EL (cell line): ENCODE measurements at places on chromosomes 12 and 14.

- no peak for DNase-seq
Observed at GRCh38 chr12:104668274-104668718, 211.5 kb downstream of the CHST11 start.

DNA sequence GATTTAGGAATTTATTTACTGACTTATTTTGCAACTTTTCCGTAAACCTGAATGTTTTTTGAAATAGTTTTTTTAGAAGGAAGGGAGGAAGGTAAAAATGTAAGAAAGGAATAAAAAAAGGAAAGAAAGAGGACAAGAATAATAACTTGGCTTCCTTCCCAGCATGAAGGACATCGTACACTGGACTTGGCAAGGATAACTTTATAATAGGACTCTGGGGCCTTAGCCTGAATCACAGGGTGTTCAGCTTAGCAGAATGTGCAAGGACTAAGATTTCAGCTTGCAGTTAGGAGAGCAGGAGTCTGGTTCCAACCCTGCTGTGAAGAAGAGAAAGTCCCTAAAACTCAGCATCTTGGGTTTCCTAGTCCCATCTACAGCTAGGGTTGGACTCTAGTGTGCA lies 1053.3 kb downstream of the VRK1 start:
- no peak for DNase-seq

GRCh38 chr14:39772627-39773026 lies 340.4 kb upstream of the FBXO33 start:
- DNase-seq = no peak

- DNase-seq = no peak
Observed at GRCh38 chr12:118842866-118843265, 138.5 kb upstream of the SRRM4 start.

DNA sequence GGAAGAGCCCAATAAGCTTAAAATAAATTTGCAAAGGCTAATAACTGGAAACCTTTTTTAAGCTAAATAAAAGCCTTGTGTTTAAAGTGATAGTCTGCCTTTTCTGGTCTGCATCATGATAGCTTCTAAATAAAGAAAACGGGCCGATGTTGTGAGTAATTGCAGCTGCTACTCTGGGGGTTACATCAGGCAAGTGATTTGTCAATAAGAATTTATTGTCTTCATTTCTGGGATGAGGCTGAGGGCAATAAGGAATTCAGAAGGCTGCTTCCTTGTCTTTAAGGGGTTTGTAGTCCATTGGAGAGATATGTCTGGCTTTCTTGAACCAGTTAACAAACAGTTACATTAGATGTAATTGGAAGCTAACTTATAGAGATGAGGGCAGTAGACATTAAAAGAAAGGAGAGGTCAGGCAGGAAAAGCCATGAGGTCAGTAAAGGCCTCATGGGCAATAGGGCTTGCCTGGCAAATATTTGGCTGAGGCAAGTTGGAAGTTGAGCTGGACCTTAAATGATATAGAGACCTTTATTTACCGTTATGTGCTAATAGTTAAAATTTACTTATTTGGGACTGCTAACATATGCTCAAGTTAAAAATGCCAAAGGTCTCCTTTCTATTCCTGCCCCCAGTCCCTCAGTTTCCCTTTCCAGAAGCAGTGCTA lies 85.0 kb downstream of the CRADD start:
- peak; percentile 65 for DNase-seq

- no peak for DNase-seq
Observed at GRCh38 chr14:22524784-22525161, 64.3 kb downstream of the DAD1 start.

DNA sequence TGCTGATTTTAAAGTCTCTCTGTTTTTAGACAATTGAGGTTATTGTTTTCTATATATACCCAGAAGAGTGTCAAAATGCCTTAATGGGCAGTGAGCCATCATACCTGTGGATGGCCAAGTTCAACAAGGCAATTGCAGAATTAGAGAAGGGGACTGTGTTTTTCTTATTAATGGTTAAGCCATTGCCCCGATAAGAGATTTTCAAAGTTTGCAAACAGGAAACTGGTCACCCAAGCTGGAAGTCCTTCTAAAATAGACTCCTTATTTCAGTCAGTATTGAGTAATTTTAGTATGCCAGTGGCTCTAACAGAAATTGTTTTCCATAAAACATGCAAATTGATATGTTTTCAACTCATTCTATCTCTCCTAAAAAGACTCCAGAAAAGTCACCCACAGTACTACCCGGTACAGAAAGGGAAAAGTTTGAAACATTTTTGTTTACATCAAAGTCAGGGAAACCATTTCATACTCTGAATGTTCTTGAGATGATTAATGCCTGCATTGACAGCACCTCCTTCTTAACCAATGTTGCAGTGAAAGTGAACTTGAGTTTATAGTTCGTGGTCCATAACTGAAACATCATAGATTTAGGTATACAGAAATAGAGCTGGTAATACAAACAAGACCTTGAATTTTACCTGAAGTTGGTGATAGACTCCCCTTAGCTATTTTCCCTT lies 191.1 kb downstream of the TMX1 start:
- peak; percentile 39 for DNase-seq

DNA sequence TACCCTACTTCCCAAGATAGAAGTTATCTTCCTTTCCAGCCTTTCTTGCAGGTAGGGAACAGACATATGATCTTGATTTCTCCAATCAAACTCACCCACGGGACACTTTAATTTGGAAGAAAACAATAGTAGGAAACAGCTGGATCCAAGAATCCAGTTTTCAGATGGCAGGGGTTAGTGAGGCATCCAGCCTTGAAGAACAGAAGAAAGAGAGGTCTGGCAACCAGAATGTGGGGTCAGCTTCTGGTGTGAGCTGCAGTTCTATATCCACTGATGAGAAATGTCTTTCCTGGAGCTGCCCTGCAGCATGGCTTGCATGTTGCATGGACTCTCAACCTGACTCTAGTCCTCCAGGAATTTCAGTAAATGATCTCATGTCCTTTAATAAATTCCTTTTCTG lies 83.8 kb downstream of the TTC8 start:
- no peak for DNase-seq

DNA sequence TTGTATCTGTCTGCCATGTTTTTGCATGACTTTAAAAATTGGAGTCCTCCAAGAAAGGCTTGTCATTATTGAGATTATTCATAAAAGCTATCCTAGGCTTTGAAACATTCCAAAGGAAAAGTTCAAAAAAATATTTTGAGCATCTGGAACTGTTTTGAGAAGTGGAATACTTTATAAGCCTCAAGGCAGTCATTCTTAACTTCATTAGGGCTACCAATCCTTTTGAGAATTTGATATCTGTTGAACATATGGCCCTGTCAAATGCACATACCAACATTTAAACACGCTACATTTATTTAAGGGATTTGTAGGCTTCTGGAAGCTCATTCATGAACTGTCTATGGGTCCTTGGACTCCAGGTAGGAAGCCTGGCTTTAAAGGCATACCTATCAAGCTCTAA lies 77.0 kb downstream of the TMEM117 start:
- no peak for DNase-seq

- no peak for DNase-seq
Observed at GRCh38 chr14:104117341-104118005, 20.9 kb upstream of the KIF26A start.

- DNase-seq = peak; percentile 78
Observed at GRCh38 chr12:122841544-122842321, 6.5 kb downstream of the HIP1R start.

DNA sequence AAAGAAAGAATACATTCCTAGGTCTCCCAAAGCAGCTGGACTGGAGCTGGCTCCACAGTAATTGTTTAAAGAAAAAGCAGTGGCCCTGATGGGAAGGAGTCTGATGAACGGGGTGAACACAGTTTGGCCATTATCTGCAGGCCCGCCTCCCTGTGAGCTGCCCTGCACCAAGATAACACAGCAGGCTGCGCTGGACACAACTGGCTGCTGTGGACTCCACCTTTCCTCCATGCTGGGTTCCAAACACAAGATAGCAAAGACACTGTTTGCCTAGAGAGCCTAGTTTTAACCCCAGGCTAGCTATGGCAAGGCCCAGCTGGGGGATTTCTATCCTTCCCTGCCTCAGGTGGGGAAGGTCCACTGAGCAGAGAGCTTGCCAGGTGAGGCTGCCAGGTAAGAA lies 34.6 kb downstream of the ZFP36L1 start:
- DNase-seq = no peak

DNA sequence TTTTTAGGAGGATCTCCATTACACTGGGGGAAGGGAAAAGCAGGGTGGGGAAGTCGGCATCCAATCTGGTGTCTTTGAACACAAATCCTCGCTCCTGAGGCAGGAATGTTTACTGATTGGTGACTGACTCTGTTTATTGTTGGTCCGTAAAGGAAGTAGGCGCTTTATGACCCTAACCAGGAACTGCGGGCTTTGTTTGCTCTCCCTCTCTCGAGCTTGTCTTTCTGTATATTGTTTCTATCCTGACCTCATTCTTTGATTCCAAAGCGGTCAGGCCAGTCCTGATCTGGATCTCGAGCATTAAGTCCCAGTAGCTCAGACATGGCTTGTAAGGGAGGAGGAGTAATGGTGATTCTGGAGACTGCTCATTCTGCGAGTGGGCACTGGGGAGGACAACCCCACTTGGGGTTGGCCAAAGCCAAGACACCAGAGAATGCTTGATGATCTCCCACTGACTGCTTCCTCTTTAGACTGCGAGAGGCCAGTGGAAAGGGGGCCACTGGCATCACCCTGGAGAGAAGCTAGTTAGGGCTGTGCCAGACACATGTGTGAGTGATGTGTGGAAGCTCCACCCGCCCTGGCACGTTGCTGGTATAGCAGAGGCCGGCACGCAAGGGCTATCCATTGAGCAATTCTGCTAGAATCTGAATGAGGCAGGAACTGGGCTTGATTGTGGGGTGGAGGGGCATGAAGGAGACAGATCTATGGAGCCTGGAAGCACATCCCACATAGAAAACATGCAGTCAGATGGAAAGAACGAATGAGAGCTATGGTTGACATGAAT lies 194.6 kb downstream of the PAX9 start:
- no peak for DNase-seq

GRCh38 chr12:22254478-22254877 lies 80.0 kb downstream of the ST8SIA1 start:
- DNase-seq = no peak

GRCh38 chr14:32352631-32353030 lies 23.5 kb downstream of the AKAP6 start:
- peak; percentile 31 for DNase-seq

DNA sequence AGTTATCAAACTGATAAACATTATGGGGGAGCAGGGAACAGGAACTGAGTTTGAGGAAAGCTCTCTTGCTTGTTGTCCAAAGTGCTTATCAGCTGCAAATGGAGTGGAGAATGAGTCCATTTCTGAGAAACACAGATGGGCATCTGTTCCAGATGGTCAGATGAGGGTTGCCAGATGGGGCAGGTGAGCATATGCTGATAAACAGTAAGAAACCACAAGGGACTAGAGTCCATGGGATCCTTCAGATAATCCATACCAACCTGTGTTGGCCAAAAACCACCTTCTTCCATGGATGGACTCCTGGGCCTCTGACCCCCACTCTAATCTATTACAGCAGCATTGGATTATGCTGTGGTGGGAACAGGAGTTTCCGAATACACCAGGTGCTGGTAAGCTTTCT lies 38.3 kb downstream of the GNS start:
- no peak for DNase-seq

GRCh38 chr12:122752464-122753318 lies at the start of gene DENR:
Gene DENR, plus strand, starts transcription at chr12:122752824. Its CDS starts 878 bp downstream, at chr12:122753702.
- peak; percentile 98 for DNase-seq

DNA sequence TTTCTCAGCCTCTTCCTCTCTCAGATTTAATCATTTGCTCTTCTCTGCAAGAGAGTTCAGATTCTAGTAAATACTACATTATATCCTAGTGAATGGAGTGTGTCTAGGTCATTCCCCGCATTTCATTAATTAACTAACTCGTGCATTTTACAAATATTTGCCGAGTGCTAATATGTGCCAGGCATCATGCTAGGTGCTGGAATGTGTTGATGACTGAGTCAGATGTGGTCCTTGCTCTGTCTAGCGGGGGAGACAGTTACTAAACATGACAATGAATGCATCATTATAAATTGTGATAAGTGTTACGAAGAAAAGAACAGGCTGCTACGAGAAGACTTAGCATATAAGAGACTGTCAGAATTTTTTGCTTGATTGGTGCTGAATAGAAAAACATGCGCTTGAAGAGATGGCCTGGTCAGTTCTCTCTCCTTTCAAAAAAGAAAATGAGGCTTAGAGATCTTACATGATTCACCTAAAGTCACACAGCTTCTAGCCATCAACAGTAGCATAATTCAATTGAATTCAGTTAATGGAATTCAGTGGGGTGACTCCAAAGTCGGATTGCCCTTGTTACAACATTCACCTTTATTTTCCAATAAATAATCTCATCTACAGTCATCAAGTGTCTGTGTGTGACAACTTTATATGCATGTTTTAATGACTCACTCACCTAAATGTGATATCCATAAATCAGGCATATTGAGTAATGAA lies 48.7 kb upstream of the MAX start:
- no peak for DNase-seq

- DNase-seq = no peak
Observed at GRCh38 chr12:71948390-71948789, 9.7 kb downstream of the TPH2 start.

DNA sequence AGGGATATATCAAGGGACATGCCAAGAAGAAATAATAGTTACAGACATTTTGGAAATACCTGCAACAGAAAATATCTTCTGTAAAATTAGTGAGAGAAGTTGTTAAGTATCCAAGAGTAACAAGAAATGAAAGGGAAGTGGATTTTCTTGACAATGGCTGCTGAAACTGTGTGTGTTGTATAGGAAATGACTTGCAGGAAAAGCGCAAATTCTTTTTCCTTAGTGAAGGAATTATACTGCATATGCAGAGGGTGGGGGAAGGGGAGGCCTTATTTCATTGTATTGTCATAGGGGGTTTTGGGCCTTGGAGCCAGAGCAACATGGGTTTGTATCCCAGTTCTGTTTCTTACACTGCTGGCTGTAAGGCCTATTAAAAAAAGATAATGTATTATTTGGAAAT lies 84.4 kb upstream of the DDHD1 start:
- DNase-seq = no peak

GRCh38 chr14:25108959-25109358 lies 59.0 kb upstream of the STXBP6 start:
- DNase-seq = no peak

DNA sequence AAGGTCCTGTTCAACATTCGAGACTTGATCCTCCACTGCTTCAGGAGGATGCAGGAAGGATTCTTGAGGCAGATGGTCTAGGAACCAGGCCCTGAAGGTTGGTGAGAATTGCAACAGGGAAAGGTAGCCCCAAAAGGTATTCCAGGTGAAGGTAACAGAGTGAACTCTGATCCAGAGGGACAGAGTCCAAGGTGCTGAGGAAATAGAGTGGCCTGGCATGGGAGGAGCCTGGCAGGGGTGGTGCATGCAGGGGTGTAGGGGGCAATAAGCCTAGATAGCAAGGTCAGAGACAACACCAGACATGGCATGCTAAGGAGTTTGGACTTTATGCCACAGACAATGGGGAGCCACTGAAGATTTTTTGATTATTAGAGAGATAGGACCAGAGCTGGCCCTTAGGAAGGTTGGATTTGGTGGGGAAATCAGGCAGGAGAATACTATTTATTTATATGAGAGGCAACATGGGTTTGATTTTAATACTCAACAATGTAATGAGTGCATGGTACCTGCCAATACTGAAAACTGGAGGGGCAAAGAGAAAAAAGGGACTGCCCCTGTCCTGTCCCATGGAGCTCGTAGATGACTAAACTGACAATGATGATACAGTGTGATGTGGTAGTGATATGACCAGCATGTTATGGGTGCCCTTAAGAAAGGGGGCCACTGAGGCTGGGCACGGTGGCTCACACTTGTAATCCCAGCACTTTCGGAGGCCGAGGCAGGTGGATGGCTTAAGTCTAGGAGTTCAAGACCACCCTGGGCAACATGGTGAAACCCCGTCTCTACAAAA lies 50.5 kb upstream of the TMED10 start:
- DNase-seq = no peak
